Hematopoietic multipotent progenitor cell treated with erythropoietin and hydrocortisone succinate and interleukin-3 and kit ligand, for 17 days (in vitro differentiated cells): ENCODE measurements at places on chromosomes 7 and 10.

GRCh38 chr7:158111906-158112570 lies 475.6 kb downstream of the PTPRN2 start:
- DNase-seq = no peak

- no peak for DNase-seq
Measured at GRCh38 chr7:35752742-35753141, 48.1 kb upstream of the SEPTIN7 start.

DNA sequence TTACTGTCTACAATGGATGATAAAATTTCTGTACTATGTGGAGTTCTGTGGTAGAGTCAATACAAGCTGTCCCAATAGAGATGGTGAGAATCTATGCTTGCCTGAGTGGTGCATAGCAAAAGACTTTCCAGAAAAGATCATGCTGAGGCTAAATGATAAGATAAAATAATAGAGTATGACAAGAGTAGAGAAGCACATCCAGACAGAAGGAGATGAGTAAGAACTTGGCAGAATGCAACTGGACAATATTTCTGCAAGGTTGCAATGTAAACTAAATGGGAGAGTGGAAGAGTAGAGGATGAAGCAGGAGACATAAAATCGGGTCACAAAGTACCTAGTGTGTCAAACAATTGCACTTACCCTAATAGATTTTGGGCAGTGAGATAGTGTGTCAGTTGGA lies 347.6 kb downstream of the MDFIC start:
- DNase-seq = no peak

- no peak for DNase-seq
Measured at GRCh38 chr7:144821067-144821466, 14.8 kb downstream of the TPK1 start.

- DNase-seq = no peak
Measured at GRCh38 chr10:114821915-114822443, 399 bp downstream of the FHIP2A start.

DNA sequence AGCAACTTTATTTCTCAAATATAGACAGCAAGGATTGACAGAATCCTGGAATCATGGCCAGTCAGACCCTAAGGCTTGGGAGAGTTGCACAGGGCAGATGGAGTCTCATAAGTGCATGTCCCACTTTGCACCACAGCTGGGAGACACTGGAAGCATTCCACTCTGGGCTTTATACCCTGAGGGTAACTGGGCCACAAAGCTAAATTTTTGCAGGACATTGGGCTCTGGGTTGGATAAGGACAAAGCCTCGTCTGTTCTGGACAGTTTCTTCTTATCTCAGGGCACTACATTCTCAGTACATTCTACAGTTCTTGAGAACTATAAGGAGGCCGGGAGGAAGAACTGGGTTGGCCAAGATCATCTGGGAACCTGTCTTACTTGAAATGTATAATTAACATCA lies 158.3 kb upstream of the IGFBP3 start:
- DNase-seq = no peak

DNA sequence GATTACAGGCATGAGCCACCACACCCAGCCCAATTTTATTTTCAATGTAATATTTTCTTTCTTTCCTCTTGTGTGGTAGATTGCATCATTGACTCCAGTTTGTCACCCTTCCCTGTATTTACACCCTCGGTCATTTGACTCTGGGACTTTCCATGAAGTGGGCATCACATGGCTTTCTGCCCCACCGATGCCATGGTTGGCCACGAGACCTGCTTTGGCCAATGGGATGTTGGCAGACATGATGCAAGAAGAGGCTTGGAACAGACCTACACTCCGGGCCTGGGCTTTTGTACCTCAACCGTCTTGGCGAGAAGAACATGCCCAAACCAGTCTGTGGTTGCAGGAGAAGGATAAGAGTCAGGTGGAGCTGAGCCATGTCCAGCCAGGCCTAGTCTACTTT lies 38.8 kb upstream of the CACUL1 start:
- DNase-seq = no peak

DNA sequence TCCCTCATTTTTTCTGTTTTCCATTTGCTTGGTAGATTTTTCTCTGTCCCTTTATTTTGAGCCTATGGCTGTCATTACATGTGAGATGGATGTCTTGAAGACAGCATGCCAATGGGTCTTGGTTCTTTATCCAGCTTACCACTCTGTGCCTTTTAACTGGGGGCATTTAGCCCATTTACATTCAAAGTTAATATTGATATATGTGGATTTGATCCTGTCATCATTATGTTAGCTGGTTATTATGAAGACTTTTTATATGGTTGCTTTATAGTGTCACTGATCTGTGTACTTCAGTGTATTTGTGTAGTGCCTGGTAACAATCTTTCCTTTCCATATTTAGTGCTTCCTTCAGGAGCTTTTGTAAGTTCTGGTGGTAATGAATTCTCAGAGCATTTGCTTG lies 89.3 kb upstream of the UNC5B start:
- no peak for DNase-seq

DNA sequence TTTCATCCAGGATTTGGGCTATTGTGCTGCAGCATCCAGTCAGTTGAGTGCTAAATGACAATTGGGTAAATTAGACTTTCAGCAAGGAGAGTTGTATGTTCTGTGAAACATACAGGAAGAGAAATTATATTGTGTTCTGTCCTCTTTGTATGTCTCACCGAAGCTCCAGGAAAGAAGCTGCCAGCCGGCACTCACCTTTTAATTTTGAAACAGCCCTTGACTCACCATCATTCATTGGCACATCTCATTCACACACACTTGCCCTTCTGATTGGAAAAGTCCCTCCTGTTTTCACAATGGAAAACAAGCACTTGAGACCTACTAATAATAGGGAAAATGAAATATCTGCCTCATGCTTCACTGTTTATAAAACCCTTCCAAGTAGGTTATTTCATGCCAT lies 495.6 kb downstream of the RPS24 start:
- no peak for DNase-seq

- DNase-seq = peak; percentile 37
Measured at GRCh38 chr7:124856299-124856888, 73.2 kb downstream of the POT1 start.

DNA sequence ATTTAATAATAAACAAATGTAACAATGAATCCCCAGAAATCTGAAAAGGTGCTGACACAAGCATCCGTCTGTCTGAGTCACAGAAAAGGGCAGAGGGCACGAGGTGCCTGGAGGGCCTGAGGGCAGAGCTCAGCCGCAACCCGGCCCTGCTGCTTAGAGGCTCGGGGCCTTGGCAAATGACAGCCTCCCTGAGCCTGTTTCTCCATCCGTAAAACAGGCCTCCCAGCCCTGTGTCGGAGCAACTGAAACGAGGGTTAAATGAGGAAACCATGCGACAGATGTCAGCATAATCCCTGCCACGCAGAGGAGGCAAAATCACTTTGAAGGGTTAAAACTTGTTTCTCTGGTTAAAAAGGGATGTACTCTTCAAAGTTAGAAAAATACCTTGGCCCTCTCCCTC lies 24.9 kb downstream of the NUDT1 start:
- DNase-seq = no peak

DNA sequence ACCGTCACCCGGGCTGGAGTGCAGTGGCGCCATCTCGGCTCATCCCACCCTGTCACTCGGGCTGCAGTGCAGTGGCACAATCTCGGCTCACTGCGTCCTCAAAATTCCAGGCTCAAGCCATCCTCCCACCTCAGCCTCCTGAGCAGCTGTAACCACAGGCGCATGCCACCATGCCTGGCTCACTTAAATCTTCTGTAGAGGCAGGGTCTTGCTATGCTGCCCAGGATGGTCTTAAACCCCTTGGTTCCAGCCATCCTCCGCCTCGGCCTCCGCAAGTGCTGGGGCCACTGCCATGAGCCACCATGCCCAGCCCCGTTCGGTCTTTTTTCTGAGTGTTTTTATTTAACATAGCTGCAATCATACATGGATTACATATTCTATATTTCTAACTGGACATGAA lies 30.6 kb downstream of the ZFAND2A start:
- DNase-seq = no peak

- no peak for DNase-seq
Measured at GRCh38 chr7:108660465-108660864, 90.8 kb downstream of the DNAJB9 start.

DNA sequence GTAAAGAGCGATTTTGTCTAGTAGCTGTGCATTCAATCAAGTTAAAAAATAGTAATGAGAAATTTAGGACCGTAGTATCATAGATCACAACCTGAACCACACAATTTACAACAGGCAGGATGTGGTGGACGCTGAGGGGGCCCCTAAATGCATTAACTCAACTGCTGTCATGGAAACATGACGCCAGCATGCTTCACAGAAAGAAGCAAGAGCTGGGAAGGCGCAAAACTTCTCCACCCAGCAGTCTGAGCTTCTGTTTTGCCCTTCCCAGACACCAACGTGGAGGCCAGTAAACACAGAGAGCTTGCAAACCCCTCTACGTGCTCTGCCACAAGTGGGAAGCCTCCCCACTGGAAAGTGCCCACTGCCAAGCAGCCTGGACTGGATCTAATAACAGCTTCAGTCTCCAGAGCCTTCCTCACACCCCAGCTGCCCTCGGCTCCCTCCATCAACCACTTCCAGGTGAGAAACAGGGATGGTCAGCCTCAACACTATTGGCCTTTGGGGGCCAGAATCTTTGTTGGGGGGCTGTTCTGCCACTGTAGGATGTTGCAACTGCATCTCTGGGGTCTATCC lies 151.8 kb downstream of the SFMBT2 start:
- no peak for DNase-seq

- DNase-seq = no peak
Measured at GRCh38 chr10:77711683-77712049, 74.1 kb upstream of the KCNMA1 start.

- DNase-seq = no peak
Measured at GRCh38 chr7:28411876-28412662, at the start of gene CREB5. CREB5 (plus strand) TSS chr7:28412518; CDS start chr7:28412915, 397 bp downstream.

DNA sequence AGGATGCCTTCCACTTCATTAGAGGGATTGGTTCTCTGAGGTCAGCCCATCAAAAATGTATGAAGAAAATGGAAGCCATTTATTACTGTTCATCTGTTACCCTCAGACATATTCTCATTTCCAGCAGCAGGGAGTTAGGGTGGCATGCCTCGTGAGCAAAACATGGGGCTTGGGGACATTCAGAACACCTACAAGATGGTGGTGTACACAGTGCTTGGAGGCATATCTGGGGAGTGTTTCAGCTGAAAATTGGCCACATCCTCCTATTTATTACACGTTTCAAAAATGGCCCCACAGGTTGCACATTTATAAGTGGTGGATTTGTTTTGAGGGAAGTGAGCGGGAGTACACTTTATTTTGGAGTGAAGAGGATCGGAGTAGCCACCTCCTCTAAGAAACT lies 93.4 kb downstream of the SPAG6 start:
- no peak for DNase-seq

GRCh38 chr7:46360811-46361210 lies 439.7 kb upstream of the IGFBP3 start:
- DNase-seq = no peak

DNA sequence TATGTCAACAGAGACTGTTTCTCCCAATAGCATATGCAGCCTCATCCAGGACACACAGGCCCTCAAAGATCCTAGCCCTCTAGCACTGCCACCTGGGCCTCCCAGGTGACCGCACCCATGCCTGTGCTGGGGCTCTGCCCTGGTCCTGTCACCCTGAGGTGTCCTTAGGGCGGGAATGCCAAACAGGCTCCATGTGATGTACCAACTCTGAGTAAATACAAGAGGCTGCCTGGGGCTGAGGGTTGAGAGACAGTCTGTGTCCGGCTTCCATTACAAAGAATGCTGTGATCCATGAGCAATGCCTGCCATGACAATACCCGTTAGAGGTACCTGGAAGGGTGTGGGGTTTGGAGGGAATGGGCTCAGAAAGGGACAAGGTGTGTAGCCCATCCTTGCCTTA lies 83.0 kb upstream of the KAT6B start:
- no peak for DNase-seq

GRCh38 chr10:29790207-29790606 lies 155.4 kb upstream of the SVIL start:
- no peak for DNase-seq

- no peak for DNase-seq
Measured at GRCh38 chr10:32273336-32273735, 73.6 kb downstream of the EPC1 start.
